ENCODE measurements at places on chromosomes 3 and 15.

GRCh38 chr15:80251428-80252120 is 439 bp downstream of the CTXND1 start:
- no peak for DNase-seq

DNA sequence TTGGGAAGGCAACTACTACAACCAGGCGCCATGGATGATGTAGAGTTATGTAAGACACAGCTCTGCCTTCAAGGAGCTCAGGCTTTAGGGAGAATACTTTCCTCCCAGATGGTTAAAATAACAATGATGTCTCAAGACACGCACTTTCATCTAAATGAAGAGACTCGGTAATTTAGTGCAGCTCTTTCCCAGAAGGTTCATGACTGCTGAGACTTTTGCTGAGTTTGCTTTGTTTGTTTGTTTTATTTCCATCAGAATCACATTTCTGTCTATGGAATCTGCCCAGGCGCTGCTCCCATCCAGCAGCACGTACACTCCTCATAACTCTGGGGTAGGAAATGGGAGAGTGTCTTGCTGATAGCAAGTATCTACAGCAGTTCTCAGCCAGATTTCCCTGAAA is 33.9 kb upstream of the MEX3B start:
- DNase-seq, result peak; percentile 24

GRCh38 chr15:73019154-73019553 is 33.1 kb upstream of the NEO1 start:
- no peak for DNase-seq

DNA sequence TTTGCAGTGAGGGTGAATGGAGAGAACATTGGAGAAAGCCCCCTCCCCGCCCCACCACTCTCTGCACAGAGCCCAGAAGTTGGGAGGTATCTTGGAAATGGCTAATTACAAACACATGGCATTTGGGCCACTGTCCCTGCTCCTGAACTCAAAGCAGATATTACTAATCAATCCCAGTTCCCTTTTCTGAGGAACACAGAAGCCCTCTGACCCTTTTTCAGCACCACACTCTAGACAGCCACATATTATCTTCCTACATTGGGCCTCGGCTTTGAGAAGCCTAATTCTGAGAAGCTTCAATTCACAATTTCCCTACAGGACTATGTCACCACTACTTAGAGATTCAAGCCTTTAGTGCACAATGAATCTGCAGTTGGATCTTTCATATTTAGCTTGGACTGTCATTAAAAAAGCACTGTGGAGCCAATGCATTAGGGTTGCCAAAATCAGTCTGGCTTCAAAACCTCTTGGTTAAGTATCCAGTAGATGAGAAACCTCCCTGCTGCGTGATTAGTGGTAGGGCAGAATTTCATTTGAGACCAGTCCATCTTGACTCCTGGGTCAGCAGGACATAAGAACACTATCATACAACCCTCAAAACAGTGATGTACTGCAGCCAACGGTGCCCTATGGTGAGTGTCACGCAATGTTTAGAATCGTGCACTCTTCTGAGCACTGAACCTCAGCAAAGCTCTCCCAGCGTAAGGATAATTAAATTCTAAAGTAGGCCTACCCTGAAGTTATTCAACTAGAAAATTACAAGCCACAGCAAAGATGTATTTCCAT is 26.1 kb downstream of the MGLL start:
- DNase-seq, result no peak

- no peak for DNase-seq
These were observed 116.1 kb upstream of the KLHL25 start for GRCh38 chr15:85910834-85911233.

DNA sequence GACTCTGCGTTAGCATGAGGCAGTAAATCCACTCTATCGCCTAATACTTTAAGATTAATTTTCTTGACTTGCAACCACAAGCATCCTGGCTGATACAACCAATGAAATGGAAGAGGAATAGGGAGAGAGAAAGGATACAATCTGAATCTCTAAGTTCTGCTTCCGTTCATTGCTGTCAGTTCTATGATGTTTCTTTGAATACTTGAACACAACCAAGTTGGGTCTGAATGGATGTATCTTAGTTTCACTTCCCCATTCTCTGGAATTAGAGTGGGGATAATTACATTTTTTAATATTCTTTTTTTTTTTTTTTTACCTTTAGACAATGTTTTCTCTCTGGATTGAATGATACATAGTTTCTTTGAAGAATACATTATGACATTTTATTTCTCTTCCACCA is 22.9 kb downstream of the PDE8A start:
- no peak for DNase-seq

GRCh38 chr15:71893691-71894090 is 83.3 kb downstream of the NR2E3 start:
- DNase-seq, result peak; percentile 16

DNA sequence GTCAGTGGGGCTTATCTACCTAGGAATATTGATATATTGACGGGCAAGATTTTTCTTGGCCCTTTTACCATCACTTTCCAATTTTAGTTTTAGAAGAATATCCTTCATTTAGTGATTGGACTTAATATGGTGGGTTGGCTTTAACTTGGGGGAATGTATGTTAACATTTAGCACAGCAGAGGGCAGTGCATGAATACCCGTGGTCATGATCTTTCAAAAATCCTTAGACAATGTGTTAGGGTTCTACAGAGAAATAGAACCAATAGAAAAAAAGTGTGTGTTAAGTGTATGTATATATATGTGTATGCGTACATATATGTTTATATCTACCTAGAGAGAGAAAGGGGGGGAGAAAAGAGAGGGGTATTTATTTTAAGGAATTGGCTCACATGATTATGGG is 36.9 kb downstream of the GPR171 start:
- no peak for DNase-seq

- no peak for DNase-seq
These were observed 45.5 kb downstream of the GPR149 start for GRCh38 chr3:154384479-154384878.

DNA sequence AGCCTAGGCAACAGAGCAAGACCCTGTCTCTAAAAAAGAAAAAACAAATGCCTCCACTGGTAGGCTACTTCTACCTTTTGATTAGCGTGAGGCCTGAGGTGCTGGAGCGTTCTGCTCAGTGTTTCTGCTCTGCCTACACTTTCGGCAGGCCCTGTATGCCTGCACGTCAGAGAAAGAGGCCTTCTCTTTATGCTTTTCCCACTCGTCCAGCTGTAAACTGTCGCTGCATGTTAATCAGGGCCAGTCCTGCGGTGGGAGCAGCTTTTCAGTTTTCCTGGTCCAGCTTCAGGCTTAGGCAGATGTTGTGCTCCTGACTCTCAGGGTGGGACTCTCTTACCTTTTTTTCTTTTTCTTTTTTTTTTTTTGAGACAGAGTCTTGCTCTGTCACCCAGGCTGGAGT is 25.3 kb downstream of the CSPG5 start:
- no peak for DNase-seq

GRCh38 chr15:38508647-38509046 is 54.7 kb downstream of the FAM98B start:
- DNase-seq, result no peak

GRCh38 chr3:9021271-9022009 is 58.2 kb upstream of the RAD18 start:
- no peak for DNase-seq

DNA sequence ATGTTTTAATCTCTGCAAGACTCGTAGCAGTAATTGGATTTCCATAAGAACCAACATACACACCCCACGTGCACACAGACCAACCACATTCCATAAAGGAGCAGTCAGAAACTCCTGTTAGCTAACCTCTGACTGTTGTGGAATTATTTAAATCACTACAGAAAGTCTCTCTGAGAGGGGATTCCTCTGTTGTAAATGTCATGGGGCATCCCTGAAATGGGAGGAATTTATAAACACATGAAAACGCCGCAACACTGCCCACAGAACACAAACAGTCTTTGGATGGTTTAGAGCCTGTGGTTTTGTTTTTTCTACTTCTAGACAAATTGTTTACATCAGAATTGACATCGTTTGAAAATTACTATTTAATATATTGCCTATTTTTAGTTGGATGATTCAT is 740.1 kb upstream of the GRM7 start:
- no peak for DNase-seq

DNA sequence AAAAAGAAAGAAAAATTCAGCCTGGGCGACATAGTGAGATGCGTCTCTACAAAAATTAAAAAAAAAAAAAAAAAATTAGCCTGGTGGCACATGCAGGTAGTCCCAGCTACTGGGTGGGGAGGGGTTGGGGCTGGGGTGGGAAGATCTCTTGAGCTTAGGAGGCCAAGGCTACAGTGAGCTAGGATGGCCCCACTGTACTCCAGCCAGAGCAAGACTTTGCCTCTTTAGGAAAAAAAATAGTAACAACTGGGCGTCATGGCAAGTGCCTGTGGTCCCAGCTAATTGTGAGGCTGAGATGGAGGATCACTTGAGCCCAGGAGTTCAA is 23.9 kb upstream of the PPP4R2 start:
- DNase-seq, result no peak

DNA sequence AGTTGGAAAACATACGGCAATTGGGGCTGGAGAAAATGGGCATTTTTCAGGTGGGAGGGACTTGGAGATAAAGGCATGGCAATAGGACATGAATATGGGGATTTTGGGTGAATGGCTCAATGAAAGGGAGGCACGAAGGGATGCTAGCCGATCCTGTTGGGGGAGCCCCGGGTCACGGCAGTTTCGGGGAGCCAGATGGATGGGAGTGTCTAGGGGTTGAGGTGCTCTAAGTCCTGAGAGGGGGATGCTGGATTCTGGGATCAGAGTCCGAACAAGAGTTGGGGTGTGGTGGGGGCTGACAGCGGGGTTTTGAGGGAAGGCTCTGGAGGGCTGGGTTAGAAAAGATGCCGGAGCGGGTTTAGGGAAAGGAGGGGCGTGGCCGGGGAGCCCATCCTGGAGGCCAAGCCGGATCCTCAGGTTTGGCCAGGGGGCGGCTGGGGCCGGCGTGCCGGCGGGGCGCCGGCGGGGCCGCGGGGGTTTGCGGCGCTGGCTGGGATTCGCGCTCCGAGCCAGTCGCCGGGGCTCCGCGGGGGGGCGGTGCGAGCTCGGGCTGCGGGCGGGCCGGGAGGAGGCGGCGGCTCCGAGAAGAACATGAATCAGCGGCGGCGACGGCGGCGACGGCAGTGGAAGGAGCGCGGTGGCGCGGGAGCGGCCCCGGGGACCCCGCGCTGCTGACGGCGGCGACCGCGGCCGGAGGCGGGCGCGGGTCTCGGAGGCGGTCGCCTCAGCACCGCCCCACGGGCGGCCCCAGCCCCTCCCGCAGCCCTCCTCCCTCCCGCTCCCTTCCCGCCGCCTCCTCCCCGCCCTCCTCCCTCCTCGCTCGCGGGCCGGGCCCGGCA is at the start of gene TYRO3:
Gene TYRO3 (plus strand): TSS at position 813 of the 839 bp plus-strand sequence. CDS start 46 bp downstream, outside the sequence.
- peak; percentile 56 for DNase-seq

GRCh38 chr15:39429898-39430357 is 151.0 kb upstream of the THBS1 start:
- DNase-seq, result peak; percentile 82

GRCh38 chr3:24199775-24200247 is 254.7 kb downstream of the NR1D2 start:
- DNase-seq, result peak; percentile 72
